Fibroblast of upper back skin (primary cell): ENCODE measurements at places on chromosomes 13 and 19.

DNA sequence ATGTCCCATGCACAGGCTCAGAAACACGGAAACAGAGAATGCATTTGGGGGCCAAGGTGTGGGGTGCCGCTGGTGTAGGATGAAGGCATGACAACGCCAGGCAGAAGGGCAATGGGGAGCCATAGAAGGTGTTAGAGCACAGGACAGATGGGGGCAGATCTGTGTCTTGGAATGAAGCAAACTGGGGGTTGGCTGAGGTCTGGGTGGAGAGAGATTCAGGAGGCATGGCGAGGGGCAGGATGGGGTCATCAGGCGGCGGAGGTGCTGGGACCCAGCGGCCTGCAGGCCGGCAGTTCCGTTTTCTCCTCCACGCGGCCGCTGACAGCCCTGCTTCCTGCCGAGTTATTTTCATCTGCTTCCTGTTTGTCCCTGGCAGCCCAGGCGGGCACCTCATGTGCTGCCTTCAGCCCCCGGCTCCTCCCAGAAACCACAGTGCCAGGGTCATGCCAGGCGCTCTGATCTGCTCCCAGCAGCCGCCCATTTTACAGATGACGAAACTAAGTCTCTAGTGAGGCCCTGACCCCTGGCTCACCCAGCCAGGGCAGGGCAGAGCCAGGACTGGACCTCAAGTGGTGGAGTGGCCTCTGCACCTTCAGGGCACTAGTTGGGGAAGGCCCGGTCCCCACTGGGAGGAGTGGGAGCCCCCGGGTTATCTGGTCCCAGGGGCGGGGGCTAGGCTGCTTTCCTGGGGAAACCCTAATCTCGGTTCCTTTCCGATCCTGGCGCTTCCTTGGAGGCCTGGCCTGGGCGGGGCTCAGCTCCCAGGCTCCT lies 2.2 kb downstream of the ARHGAP45 start:
- no peak for DNase-seq

GRCh38 chr19:46730595-46730994 lies 13.7 kb upstream of the PRKD2 start:
- DNase-seq = no peak

- no peak for DNase-seq
Measured at GRCh38 chr19:35738887-35739229, 3.4 kb downstream of the IGFLR1 start.

- no peak for DNase-seq
Measured at GRCh38 chr13:20131057-20131832, 29.6 kb downstream of the GJA3 start.

- no peak for DNase-seq
Measured at GRCh38 chr19:50514346-50515167, 844 bp upstream of the ASPDH start.

DNA sequence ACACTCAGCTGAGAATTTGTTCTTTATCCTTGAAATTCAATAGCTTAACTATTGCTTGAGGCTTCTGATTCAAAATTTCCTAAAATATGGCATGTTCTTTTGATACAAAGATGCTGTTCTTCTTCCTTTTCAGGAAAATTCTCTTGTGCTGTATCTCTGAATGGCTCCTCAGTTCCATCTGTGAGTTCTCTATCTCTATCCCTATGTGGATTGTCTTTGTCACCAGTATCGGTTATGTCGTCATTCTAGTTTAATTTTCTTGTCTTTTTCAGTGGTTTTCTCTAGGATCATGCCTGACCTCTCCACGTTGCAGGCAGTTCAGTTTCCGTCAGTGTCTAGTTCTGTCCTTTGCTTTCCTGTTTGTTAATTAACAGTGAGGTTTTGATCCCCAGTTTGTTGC lies 104.6 kb upstream of the GJB6 start:
- DNase-seq = no peak

GRCh38 chr13:103196356-103196755 lies 130.1 kb upstream of the SLC10A2 start:
- DNase-seq = no peak

DNA sequence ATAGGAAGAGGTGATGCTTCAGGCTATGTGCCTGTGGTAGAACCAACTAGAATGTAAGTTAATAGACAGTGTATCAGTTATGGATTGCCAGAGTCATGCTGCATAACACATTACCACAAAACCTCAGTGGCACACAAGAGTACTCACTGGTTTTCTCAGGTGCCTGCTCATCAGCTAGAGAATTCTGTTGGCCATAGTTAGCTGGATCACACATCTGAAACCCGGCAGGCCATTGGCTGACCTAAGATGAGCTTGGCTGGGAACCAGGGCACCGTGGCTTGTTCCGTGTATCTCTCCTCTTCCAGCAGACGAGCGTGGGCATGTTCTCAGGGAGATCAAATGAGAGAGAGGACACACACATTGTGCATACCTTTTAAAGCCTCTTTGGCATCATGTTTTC lies 76.7 kb downstream of the TEX26 start:
- DNase-seq = no peak

GRCh38 chr19:918481-919198 lies 1.5 kb downstream of the KISS1R start:
- DNase-seq = no peak

DNA sequence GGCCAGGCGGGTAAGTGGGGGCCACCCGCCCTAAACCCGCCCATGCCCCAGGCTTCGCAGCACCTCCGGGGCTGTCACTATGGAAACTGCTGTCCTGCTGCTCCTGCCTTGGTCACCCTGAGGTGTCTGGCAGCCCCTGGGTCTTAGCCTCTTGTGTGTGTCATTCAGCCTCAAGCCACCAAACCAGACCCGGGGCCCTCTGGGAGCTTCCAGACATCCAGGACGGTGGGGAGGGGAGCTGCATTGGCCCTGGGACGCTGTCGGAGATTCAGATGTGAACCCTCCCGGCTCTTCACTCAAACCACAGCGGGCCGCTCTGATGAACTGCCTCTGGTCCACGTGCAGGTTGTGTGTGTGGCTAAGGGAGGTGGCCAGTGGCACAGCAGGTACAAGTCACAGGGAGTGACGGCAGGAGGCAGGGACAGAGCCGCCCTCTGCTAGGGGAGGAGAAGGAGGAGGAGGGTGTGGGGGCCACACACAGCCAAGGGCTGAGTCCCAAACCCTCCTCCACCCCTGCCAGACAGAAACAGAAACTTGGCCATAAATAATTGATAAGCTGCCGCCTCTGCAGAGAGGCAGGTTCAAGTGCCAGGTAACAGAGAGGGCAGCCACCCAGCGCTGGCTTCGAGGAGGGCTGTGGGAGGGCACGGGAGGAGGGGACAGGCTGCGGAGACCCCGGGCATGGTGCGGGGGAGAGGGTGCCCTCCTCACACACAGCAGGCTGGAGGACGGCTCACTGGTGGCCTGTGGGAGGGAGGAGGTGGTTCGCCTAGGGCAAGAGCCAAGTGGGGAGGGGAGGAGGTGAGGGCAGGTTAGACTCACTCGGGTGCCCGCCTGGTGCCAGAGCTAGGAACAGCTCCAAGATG lies 8.0 kb downstream of the NANOS3 start:
- DNase-seq = no peak

- no peak for DNase-seq
Measured at GRCh38 chr13:78719367-78719766, 60.4 kb upstream of the OBI1 start.

DNA sequence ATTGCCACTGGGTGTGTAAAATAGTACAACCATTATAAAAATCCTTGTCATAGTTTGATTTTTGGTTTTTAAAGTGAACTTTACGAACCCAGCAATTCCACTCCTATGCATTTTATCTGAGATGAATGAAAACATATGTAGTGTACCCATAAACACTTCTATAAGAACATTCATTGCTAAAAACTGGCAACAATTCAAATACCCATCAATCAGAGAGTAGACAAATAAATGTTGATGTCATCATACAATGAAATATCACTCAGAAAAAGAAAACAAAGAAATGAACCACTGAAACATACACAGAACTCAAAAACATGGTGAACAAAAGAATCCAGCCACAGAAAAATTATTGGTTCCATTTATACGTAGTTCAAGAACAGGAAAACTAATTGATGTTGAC lies 202.3 kb downstream of the ABCC4 start:
- DNase-seq = no peak

DNA sequence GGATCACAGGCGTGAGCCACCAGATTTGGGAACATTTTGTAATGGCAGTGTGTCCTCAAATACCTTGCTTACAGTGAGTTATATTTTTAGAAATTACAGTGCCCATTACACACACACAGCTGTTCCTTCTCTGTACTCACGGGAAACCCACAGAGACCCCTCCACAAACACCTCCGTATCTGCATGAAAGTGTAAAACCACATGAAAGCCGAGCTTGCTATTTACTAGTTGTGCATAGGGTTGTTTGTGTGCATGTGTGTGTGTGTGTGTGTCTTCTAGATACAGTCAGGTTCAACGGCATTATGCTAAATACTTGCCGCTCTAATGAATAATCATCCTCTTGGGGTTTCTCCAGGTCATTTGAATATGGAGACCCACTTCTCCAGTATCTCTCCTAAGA lies 22.3 kb upstream of the LILRA2 start:
- no peak for DNase-seq

DNA sequence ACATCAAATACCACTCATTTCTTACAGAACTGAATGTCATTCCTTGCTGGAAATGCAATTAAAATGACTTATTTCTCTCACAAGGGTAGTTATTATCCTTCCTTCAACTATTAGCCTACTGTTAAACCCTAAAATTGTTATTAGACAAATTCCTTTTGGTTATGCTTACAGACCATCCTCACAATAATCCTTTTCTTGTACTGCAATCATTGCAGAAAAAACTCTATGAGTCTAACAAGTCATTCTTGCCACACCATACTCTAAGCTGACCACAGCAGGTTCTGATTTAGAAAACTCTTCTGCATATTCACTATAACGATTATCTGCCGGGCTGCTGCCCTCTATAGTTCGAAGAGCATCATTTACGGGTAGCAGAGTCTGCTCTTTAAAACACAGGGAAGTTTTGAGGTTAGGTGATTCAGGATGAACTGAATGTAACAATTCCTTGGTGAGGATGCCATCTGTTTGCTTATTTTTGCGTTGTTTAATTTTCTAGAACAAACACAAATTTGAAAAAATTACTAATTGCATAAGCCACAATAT lies 38.2 kb downstream of the MTMR6 start:
- peak; percentile 49 for DNase-seq

GRCh38 chr13:81048026-81048461 lies 707.1 kb upstream of the SPRY2 start:
- no peak for DNase-seq

- no peak for DNase-seq
Measured at GRCh38 chr13:66921437-66921836, 308.7 kb downstream of the PCDH9 start.

DNA sequence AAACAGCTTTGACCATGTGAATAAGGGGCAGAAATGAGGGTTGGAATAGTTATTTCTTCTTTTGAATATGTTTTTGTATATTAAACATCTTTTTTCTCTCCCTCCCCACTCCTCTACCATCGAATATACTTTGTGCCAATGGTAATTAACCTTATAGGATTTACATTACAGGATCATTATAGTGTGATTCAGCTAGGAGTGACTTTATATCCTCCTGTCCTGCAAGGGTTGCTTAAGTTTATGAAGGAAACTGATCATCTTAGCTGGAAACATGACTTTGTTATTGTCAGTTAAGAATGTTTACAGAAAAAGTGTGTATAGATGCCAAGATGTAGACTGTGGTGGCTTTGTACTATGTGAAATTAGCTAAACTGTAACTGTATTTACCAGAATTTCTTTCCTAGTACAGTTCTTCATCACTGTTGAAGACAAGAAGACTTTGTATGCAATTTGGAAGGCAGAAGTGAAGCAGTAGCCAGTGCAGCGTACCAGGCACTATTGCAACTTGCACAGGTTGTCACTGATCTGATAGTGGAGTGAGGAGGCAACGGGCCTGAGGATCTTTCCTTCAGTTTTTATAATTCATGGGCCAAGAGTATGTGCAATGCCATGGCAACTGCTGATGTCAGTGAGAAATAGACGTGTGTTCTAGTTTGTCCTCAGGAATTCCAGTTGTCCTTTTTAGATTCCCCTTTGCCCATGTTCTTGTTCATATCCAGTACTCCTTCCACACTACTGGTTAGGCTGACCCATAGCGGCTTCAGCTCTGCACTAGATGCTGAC lies 8.2 kb upstream of the PAN3 start:
- DNase-seq = no peak

- DNase-seq = no peak
Measured at GRCh38 chr19:30757837-30758617, 385.8 kb downstream of the ZNF536 start.

- no peak for DNase-seq
Measured at GRCh38 chr19:23789246-23789645, 30.6 kb upstream of the ZNF681 start.

GRCh38 chr13:105019073-105019472 lies 1516.4 kb downstream of the EFNB2 start:
- DNase-seq = no peak
